NCI-H1092 treated with DMSO at 0.1 percent for 48 hours (cell line): ENCODE measurements at places on chromosomes 11 and 22.
A peak's percentile ranks its signal among the peaks of the same experiment; 100 is the strongest.

DNA sequence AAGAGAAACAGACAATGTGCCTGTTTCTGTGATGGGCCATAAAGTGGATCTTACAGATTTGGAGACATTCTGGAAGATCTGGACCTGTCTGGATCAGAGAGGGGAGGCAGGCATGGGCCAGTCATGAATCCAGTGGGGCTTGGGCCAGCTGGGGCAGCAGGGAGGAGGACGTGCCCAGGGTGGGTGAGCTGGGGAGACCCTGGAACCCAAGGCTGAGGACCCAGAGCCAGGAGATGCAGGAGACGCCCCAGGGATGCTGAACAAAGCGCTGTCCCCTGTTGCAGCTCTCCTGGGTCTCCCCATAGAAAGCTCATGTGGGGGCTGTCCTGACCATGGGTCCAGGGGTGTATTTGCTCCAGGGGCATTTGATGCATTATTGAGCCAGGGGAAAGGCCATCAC is 1.5 kb upstream of the APOBEC3A start:
- no peak for DNase-seq

DNA sequence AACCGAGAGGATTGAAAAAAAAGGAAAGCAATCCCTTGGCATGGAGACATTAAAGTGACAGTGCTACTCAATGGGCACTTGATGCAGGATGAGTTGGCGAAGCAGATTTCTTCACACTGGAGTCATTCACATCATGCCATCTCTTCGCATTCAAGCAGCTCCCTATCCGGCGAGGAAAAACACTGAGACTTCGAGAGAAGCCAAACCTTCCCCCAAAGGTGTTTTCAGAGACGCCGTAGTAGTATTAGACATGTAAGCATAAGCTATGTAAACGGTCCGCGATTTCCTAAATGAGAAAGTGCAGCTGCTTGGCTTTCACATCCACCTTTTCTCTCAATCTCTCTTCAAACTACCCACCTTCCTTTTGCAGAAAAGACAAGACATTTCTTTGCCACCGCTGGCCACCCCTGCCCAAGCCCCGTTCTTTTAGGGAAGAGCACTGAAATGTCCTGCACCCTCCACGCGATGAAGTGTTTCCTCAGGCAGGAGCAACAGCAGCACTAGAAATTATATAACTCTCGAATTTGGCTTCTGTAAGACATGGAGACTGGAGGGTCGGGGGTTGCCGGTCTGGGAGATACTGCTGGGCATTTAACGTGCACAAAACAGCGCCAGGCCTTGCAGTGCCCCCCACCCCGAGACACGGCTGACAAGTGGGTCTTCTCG is at the start of gene DLG2:
Gene DLG2 (minus strand): TSS at position 13 of the 666 bp plus-strand sequence.
- peak; percentile 77 for DNase-seq

GRCh38 chr11:117075186-117075585 is 23.0 kb downstream of the SIK3 start:
- DNase-seq = no peak

DNA sequence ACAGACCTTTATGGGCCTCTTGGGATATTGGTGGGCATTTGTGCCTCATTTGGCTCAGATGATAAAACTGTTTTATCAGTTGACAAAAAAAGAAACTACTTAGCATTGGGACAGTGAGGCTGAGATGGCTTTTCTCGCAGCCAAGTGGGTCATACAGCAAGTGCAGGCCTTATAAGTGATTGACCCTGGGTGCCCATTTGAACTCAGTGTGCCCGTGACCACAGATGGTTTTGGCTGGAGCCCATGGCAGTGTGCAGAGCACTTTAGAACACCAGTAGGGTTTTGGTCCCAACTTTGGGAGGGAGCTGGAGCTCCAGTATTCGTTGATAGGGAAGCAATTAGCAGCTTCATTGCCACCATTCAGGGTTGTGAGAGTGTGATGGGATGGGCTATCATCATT is 404.5 kb upstream of the LARGE1 start:
- no peak for DNase-seq

DNA sequence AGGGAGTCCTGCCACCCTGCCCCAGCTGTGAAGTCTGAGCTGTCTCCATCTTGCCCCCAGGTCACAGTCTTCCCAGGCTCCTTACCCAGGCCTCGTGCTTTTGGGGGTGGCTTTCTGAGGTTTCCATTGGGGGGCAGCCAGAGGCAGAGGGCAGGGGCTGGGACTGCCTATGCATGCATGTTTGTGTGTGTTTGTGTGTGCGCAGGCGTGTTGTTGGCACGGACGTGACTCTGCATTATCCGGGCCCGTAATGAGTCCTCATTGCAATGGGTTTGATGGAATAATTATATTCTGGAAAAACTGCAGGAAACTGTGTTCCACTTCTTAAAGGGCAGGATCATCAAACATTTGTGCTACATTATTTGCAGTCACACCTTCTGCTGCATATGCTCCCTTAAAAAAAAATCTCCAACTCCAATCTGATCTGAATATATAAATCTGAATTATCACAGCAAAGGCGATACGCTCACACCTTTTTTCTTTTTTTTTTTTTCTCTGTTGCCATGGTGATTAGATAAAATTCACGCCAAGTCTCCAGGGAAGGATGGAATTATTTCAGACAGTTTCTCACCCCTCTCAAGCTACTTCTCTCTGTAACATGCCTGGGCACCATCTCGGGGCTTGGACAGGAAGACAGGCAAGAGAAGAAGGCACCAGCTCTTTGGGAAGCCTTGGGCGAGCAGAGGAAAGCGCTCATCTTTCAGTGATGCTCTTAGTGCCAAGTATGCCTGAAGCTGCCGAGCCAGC is 45.9 kb downstream of the DSCAML1 start:
- DNase-seq = no peak

DNA sequence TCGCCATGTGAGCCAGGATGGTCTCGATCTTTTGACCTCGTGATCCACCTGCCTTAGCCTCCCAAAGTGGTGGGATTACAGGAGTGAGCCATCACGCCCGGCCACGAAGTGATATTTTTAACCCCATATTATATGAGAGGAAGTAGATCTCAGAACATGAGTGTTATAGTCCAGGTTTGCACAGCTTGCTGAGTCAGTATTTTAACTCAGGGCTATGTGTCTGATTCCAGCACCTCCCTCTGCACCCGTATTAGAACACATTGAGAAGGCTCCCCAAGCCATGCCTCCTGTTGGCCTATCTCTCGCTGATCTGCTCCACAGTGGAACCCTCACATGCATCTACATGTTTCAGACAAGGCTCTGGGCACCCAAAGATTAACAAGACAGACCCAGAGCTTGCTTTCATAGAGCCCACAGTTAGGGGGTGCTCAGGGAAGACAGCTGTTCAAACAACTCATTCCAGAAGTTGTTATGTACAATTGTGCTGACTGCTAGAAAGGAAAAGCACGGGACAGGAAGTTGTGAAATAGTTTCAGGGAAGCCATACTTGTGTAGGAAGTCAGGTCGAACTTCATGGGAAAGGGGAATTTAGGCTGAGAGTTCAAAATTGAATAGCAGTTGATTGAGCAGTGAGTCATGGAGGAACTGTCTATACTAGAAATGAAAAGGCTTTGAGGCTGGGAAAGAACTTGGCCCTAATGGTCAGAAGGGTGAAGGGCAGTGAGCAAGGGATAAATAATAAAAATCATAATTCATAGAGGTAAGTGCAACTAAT is 49.3 kb upstream of the CLPB start:
- DNase-seq = no peak

- no peak for DNase-seq
These were observed 195.5 kb downstream of the C11orf91 start for GRCh38 chr11:33505093-33505492.

DNA sequence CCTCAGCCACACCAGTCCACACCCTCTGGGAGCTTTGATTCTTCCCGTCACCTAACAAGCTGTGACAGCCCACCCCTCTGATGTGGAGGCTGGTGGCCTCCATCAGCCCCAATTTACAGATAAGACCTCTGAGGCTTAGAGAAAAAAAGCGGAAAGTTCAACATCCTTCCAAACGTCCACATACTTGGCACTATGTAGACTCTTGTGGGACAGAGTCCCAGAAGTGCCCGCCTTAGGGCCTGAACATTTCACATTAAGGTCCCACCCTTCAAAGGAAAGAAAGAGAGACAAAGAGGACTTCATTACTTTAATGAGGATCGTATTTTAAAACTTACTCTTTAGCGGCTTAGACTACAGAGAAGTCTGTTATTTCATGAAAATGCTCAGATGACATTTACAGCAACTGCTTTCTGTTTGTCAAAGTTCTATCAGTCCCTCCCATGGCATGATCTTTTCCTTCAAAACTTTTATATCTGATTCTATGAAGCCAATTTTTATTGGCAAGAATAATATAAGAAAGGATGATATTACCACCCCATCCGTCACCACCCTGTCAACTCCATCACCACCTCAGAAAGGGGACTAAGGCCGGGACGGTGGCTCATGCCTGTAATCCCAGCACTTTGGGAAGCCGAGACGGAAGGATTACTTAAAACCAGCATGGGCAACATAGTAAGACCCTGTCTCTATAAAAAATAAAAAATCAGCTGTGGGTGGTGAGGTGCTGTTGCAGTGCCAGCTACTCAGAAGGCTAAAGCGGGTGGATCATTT is 15.7 kb upstream of the SCGB1A1 start:
- no peak for DNase-seq

DNA sequence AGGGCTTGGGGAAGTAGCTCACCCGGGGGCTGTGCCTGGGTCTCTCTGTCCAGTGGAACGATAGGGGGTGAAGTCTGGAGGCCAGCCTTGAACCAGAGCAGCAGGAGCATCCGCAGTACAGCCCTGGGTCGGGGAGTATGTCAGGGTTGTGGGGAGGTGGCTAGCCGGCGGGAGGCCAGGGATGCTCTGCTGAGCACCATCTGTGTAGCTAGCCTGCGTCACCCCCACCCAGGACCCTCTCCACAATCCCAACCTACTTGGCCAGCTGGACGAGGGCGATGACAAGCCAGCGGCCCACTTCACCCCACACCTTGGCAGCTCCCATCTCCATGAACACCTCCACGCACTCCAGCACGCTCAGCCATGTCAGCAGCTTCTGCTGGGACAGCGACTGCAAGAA is 2.2 kb downstream of the PEX16 start:
- no peak for DNase-seq

DNA sequence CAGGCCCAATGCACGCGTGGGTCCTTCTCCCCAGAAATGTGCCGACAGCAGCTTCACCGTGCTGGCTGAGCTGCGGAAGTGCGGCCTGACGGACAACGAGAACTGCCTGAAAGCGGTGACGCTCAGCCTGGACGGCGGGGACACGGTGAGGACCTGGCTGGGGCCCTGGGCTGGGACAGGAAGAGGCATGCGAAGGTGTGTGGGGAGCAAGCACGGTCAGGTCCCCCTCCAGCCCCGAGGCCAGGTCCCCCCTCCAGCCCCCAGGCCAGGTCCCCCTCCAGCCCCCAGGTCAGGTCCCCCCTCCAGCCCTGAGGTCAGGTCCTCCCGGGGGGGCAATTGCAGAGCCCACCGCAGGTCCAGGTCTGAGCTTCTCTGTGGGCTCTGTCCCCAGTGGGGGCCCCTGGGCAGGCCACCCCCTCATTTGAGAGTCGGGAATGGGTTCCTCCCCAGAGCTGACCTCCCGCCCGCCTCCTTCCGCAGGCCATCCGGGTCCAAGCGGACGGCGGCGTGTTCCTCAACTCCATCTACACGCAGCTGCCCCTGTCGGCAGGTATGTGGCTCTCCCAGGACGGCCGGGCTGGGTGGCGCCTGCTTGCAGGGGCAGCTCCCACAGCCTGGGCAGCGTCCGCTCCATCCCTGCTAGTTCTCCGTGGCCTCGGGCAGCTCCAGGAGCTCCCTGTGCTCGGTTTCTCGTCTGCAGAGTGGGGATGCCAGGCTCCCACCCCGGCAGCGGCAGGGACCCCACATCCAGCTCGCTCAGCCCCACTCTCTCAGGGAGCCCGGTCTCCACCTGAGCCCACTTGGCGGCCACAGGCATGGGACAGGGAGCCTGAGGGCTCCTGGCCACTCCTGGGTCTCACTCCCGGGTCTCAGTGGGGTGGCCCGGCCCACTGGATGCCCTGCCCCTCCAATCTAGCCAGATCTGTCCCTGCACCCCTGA is 7.9 kb downstream of the MUC5B start:
- no peak for DNase-seq

DNA sequence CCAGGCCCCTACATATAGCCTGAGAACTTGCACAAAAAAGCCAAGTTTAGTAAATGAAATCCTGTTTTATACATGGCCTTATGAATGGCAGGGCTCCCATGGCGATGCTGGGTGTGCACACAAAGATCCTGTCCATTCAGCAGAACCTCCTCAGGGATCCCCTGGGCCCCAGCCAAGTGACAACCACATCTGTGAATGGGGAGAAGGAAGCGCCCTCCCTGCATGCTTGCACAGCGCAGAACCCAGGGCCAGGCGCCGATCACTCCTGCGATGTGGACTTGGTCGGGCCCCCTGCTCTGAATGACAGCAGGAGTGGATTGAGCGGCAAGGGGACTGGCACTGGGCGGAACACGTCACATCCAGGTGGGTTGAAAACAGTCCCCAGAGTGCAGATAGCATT is 4.5 kb upstream of the CDC42EP2 start:
- no peak for DNase-seq

DNA sequence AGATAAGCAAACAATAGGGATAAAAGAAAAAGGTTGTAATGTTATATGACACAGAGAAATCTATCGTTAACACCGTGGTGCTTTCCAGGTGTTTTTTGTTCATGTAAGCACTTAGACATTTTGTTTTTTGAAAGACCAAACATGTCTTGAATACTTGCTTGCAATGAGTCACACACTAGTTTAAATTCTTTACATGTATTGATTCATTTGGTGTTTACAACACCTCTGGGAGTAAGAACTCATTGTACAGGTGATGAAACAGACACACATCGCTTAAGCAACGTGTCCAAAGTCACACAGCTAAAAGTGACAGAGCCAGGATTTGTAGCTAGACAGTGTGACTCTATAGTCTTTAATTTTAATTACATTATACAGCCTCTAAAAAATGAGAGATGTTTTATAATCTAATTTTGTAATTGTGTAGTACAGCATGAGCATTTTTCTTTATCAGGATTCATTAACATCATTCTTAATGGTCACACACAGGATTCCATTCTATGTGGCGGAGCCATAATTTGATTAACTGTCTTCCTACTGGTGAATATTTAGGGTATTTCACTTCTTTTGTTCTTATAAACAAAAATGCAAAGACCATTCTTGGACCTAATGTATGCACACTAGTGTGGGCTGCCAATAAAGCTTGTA is 148.8 kb downstream of the DBX1 start:
- DNase-seq = peak; percentile 30

GRCh38 chr11:94649254-94649653 is 82.1 kb downstream of the PIWIL4 start:
- no peak for DNase-seq

GRCh38 chr11:3197044-3197695 is 21.4 kb downstream of the MRGPRG start:
- no peak for DNase-seq

DNA sequence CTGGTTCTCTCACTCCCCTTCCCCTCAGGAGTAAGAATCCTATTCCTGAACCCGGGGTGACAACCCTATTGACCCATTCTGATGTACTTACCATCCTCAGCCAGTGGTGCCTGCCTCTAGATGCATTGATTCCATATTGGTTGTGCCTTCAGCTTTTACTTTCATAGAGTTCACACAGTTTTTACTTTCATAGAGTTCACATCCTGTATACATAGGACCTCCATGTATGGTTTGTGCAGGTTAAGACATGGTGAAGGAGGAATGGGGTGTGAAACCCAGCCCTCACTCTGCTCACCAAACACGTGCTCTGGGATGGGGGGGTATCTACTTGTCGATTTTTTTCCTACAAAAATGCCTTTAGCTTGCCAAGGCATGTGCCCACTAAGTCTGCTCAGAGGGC is 105.6 kb upstream of the TBCEL start:
- no peak for DNase-seq

- no peak for DNase-seq
These were observed 562.1 kb downstream of the BUD13 start for GRCh38 chr11:116210663-116211062.

GRCh38 chr22:21726650-21727049 is 8.9 kb downstream of the YPEL1 start:
- DNase-seq = no peak

- DNase-seq = peak; percentile 77
These were observed 6.3 kb upstream of the KCNJ5 start for GRCh38 chr11:128884703-128885338.
